ENCODE measurements at places on chromosomes 7 and 10. TPM values are rescaled to one million over a fixed set of nuclear protein-coding genes. Genes with fewer than 3 reads are reported as not detected.

Gene STK31
- 0.49 TPM for total RNA-seq

Gene NME8
- not detected for total RNA-seq

Gene CLDN3
- total RNA-seq, result 1.2 TPM

Gene VSTM4
- total RNA-seq, result 0.35 TPM

Gene MUC3A
- total RNA-seq, result 17.8 TPM

Gene ZNF485
- 2.4 TPM for total RNA-seq

Gene PHYH
- 30.2 TPM for total RNA-seq

Gene ACSM6
- total RNA-seq, result not detected

Gene TMEM176A
- not detected for total RNA-seq

Gene PDE6C
- total RNA-seq, result not detected

Gene OR2A12
- total RNA-seq, result not detected
